Dorsolateral prefrontal cortex (tissue), 122 donors: ENCODE measurements at places on chromosomes 3 and 15.

GRCh38 chr3:154614078-154614477 is 184.1 kb upstream of the GPR149 start:
- DNase-seq = no peak

- peak; percentile 35 for DNase-seq
Observed at GRCh38 chr15:57395292-57395691, 19.0 kb downstream of the CGNL1 start.

- no peak for DNase-seq
Observed at GRCh38 chr3:194562986-194563385, 70.2 kb downstream of the TMEM44 start.

- no peak for DNase-seq
Observed at GRCh38 chr3:160210341-160210740, 14.9 kb upstream of the C3orf80 start.

DNA sequence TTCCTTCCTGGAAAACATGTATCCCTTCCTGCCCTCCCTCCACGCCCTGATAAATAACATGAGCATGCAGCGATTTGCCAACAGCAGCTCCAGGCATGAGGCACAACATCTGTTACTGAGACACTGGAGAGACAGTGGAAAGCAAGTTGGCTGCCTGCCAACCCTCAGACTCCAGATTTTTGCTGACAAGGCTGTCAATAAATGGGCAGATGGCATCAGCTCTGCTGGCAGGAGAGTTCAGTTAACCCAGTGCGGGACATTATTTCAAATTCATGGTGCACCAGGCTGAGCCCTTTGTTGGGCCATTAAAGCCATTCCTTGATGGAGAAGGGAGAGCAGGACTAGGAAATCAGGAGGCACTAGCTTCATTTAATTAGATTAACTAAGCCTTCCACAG is 293.3 kb downstream of the MEX3B start:
- DNase-seq = peak; percentile 66

- no peak for DNase-seq
Observed at GRCh38 chr3:129485721-129486663, 42.4 kb upstream of the RHO start.

- no peak for DNase-seq
Observed at GRCh38 chr15:81256916-81257315, 60.2 kb downstream of the IL16 start.

DNA sequence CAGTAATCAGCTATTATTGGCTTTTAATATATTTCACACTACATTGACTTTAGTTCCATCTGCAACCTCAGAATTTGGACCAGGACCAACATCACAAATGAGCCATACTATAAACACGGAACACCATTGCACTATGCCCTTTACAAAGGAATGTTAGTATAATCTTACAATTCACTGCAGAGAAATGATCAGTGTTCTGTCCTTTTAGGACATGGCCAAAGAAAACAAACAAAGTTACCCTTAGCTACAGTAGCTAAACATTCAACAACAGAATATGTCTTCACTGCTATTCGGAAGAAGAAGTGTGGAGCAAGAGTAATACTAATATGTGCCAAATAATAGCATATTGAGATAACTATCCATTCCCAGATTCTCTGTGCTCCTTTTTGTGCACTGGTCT is 90.4 kb downstream of the NAALADL2 start:
- no peak for DNase-seq

GRCh38 chr3:105806359-105806758 is 62.5 kb downstream of the CBLB start:
- no peak for DNase-seq

- DNase-seq = no peak
Observed at GRCh38 chr3:9007213-9007612, 43.9 kb upstream of the RAD18 start.

DNA sequence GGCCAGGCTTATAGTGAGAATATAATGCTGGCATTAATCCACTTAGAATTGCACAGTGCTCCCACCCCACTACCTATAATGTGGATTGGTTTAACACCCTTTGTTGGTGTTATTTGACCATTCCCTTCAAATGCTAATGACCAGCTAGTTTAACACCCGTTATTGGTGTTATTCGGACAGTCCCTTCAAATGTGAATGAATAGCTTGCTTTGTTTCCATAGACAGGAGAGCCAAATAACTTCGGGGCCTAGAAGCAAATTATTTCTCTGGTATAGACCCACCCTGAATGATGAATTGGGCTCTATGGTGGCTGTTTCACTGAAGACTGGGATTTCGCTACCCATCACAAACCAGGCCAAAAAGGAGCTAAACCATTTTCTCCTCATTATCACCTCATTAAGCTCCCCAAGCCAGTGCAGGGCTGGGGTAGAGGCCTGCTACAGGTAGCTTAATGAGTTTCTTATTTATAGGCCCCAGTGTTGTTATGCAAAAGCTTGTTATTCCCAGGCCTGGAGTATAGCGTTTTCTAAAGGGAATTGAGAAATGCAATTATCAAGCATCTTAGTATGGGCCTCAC is 494.1 kb upstream of the DPH6 start:
- DNase-seq = no peak

DNA sequence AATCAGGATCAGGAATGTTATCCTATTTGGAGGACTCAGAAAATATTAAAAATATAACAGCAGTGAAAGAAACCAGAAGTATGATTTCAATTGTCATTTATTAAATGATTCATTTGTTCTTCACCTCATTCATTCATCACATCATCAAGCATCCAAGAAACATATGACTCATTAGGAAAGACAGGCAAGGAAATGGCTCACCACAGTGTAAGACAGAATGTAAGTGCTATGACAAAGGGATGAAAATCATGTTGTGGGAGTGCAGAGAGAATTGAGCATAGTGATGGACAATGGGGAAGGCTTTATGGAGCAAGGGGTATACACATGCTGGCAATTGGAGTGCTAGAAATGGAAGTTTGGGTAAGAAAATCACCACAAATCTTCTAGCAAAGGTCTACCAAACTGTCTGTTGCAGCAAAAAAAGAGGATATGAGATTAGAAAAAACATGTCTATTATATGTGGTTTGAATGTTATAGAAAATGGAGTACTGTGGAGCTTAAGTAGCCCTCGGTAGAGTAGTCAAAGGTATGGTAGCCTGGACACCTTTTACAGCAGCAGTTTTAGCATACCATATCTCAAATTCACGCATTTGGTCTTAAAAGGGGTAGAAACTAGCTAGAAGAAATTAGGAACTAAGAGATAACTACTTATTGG is 111.1 kb upstream of the GPR149 start:
- no peak for DNase-seq

DNA sequence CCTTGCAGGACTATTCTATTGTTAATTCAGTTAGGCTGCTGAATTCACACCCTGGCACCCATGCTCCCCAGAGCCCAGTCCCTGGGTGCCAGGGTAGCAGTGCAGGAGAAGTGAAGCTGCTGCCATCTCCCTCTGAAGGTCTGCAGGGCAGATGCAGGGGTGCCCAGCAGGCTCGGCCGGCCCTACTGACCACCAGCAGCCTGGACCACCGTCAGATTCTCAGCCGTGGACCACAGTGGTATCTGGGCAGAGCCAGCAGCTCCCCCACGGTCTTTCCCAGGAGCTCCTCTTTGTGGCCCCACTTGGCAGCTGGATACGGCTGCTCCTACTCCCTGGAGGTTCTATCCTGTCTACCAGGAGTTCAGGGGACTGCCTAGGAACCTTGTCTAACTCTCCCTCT is 46.8 kb downstream of the ALDH1L1 start:
- peak; percentile 22 for DNase-seq

DNA sequence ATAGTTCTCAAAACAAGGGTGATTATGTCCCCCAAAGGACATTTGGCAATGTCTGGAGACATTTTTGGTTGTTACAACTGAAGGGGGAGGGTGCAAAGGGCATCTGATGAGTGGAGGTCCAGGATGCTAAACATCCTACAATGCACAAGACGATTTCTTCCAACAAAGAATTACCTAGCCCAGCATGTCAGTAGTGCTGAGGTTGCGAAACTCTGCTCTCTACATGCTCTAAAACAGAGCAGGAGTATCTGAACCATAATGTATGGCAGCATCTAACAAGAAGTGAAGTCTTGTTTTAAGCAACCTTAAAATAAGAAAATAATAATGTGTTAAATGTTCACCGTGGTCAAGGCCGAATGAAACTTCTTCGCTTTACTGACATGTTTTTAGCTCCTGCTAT is 7.0 kb downstream of the GYG1 start:
- DNase-seq = no peak

- no peak for DNase-seq
Observed at GRCh38 chr15:68045289-68046265, 8.5 kb upstream of the PIAS1 start.

DNA sequence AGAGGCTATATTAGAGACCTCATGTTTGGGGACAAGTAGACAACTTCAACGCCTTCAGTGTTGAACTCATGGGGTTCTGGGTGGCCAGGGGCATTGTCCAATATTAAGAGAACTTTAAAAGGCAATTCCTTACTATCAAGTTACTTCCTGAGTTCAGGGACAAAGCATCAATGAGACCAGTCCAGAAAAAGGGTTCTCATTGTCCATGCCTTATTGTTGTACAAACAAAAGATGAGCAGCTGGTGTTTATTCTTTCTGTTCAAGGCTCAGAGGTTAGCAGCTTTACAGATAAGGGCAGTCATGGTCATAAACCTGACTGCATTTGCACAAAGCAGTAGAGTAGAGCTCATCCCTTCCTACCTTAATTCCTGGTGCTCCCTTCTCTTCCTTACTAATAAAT is 18.5 kb upstream of the PDHB start:
- no peak for DNase-seq

DNA sequence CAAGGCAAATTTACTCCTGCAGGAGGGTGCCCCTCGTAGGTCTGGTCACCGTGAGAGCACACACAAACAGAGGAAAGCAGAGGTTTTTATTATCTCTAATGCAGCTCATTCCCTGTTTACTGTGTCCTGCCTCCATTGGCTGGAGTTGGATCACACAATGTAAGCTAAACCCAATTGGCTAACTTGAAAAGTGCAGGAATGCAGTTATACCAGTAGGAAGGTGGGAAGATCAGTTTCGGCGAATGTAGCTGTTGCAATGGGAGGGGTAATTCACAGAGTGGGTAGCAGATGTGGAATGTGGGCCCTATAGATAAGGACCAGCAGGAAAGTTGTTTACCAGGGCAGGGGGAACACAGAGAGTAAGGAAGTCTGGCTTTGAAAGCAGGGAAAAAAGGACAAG is 42.5 kb upstream of the NPAP1 start:
- DNase-seq = no peak

DNA sequence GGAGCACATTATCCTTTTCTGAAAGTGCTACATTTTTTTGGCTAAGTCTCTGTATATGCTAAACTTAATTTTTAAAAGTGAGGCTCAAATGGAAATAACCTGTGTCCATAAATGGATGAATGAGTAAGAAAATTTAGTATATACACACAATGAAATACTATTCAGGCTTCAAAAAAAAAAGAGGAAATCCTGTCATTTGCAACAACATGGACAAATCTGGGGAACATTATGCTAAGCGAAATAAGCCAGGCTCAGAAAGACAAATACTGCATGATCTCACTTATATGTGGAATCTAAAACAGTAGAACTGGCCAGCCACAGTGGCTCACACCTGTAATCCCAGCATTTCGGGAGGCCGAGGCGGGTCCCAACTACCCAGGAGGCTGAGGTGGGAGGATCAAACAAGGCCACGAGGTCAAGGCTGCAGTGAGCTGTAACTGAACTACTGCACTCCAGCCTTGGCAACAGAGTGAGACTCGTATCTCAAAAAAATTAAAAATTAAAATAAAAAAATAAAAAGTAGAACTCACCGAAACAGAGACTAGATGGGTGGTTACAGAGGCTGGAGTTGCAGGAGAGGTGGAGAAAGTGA is 25.8 kb downstream of the CCDC12 start:
- DNase-seq = no peak

DNA sequence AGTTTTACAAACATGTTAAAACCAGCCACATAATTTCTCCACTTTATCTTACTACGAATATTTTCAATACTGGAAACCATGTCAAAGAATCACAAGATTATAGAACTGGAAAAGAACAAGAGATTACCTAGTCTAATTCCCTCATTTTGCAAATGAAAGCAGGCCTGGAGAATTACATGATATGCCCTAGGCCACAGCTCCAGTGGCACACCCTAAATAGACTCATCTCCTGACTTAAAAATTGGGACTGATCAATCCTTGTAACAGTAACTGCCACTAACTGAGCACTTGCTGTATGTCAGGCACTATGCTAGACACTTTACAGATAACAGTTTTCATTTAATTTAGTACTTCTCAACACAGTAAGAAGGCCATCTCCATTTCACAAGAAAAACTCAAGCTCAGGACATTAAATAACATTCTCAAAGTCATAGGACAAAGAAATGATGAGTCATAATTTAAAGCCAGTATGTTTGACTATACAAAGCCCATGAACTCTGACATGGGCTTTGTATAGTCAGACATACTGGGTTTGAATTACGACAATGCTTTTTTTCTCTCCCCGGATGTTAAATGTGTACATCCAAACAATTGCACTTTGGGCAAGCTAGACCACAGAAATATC is 9.4 kb downstream of the IGSF11 start:
- no peak for DNase-seq

- no peak for DNase-seq
Observed at GRCh38 chr15:100175406-100176114, 166.2 kb downstream of the ADAMTS17 start.

GRCh38 chr3:65314916-65315315 is 627.1 kb upstream of the ADAMTS9 start:
- DNase-seq = no peak

GRCh38 chr15:51751697-51752683 is 593 bp downstream of the TMOD2 start:
- DNase-seq = peak; percentile 53

DNA sequence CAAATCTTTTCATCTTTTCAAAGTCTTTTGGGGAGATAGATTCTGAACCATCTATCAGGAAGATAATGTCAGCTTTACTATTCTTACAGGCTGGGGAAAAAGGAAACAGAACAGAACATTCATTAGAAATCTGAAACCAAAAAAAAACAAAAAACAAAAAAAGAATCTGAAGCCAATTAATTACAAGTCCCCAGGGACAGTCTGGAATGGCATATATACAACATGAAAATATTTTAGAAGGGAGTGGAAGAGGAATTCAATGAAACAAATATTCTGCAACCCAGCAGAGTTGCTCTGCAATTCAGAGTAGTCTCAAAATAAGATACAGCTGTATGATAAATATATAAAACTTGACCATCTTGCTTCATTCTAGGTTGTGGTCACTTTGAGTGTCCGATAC is 41.7 kb upstream of the CAPN7 start:
- no peak for DNase-seq

DNA sequence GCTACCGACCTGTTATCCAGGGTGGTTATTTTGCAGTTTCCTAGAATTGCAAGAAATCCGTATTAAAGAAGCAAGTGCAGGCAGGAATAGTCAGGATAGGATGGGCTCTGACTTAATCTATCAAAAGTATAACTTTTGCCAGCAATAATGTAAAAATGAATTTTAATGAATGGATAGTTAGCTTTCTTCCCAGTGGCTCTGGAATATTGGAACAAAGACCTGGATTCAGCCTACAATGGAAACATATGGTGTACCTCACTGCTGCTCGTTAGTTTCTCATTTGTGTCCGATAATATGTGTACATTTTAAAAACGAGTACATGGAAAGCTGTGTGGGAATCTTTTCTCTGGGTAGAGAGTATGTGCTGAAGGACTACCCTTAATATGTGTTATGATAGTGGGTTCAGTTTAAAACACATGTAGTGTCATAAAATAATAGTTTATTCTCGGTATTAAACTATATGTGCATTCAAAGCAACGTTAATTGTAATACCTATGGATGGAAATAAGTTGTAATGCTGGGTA is 805 bp downstream of the SERPINI1 start:
- DNase-seq = no peak

- DNase-seq = no peak
Observed at GRCh38 chr3:50156549-50157493, 1.7 kb downstream of the SEMA3F start.
